ENCODE measurements at places on chromosomes 16 and 17. TPM values are rescaled to one million over a fixed set of nuclear protein-coding genes. Genes with fewer than 3 reads are reported as not detected.

Gene KRT31
- total RNA-seq: not detected

Gene KRTAP1-1
- not detected for total RNA-seq

Gene BEAN1
- 0.35 TPM for total RNA-seq

Gene FBXO39
- total RNA-seq: 0.23 TPM

Gene KRT20
- total RNA-seq: 0.32 TPM
